Panc1 (cell line): ENCODE measurements at places on chromosomes 13 and 19. TPM values are rescaled to one million over a fixed set of nuclear protein-coding genes. Genes with fewer than 3 reads are reported as not detected.
A peak's percentile ranks its signal among the peaks of the same experiment; 100 is the strongest.

Gene CNOT3
- total RNA-seq: 111 TPM

Gene SERTAD1
- 13.4 TPM for total RNA-seq

Gene LILRB3
- total RNA-seq: 0.18 TPM

Gene CALR3
- not detected for total RNA-seq

Gene KCTD12
- 0.90 TPM for total RNA-seq

Gene ARHGAP33
- 35.8 TPM for total RNA-seq

Gene DLEU7
- not detected for total RNA-seq

Gene DIAPH3
- 15.4 TPM for total RNA-seq

DNA sequence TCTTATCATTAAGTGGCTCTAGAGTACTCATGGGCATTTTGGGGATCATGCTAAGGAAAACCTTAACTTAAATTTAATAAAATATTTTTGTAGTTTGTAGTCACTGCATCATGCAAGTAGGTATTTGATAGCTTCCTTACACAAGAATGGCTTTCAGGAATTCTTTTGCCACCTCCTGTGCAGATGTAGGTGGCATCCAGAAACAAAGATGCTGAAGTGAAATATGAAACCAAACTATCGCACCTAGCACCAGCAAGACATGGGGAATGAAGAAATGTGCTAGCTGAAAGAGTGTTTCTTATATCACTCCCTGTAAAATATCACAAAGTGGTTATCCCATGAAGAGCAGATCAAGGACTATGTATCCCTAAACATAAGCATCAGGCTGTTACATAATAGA is 924.5 kb upstream of the PRR20A start:
- H3K27me3 ChIP-seq: no peaks in the 10 kb centered on the region
- no peaks in the 10 kb centered on the region for H3K36me3 ChIP-seq
- H3K27ac ChIP-seq: no peak overlapping the region
- DNase-seq: no peak
- H3K4me3 ChIP-seq: no peak overlapping the region
- no peaks in the 10 kb centered on the region for H3K4me1 ChIP-seq

- H3K36me3 ChIP-seq: no peaks in the 10 kb centered on the region
- no peaks in the 10 kb centered on the region for H3K4me1 ChIP-seq
- H3K4me3 ChIP-seq: peak within 1 kb of the TSS; percentile 4; the same call in 1 of the 2 replicates
- no peak within 1 kb of the TSS for H3K27ac ChIP-seq
These were observed at the start of gene ZNF415 for GRCh38 chr19:53132141-53132991. TSS of gene ZNF415 (minus strand) at chr19:53132910. CDS start at chr19:53122676, 10,234 bp downstream.

DNA sequence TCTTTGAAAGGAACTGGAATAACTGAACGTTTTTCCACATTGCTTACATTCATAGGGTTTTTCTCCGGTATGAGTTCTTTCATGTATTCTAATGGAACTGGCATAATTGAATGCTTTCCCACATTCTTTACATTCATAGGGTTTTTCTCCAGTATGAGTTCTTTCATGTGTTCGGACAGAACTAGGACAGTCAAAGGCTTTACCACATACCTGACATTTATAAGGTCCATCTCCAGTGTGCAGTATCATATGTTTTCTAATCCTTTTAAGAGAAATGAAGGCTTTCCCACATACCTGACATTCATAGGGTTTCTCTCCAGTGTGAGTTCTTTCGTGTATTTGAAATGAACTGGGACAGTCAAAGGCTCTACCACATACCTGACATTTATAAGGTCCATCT is 24.7 kb downstream of the ZNF564 start:
- H3K4me3 ChIP-seq: no peak overlapping the region
- H3K27me3 ChIP-seq: no peaks in the 10 kb centered on the region
- no peaks in the 10 kb centered on the region for H3K4me1 ChIP-seq
- no peak for DNase-seq

DNA sequence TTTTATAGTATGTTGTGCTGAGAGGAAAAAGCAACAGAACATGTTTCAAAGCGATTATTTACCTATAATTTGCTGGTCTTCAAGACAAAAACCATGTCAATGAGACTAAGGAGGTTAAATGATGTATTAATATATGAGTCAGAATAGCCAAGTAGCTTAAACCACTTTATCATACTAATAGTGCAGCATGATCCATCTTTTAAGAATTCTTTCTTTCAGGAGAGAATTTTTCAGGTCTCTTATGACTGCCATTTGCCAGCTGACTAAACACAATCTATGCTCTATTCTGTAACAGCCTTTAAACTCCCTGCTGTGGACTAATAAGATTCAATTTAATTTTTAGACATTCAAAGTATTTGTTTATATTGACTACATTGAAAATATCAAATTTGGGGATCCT is 93.7 kb downstream of the TRPC4 start:
- no peaks in the 10 kb centered on the region for H3K36me3 ChIP-seq
- H3K4me3 ChIP-seq: no peak overlapping the region
- no peaks in the 10 kb centered on the region for H3K27me3 ChIP-seq
- no peaks in the 10 kb centered on the region for H3K4me1 ChIP-seq
- H3K27ac ChIP-seq: no peak overlapping the region
- no peak for DNase-seq

DNA sequence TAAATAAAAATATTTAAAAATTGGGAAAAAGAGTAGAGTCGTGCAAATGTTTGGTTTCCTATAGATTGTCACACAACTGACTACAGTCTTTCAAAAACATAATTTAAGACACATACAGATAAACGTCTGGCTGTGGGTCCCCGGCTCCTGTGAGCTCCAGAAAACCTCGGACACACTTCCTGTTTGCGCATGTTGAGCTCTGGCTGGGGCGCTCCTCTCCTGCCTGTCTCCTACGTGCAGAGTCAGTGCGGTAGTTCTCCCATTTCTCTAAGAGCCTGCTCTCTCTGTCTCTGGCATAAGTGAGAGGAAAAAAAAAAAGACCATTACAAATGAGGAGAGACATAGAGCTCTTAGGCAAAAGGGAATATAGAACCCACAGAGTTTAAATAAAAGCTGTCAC is 128.2 kb upstream of the OBI1 start:
- H3K36me3 ChIP-seq: no peaks in the 10 kb centered on the region
- DNase-seq: no peak
- no peak overlapping the region for H3K4me3 ChIP-seq
- H3K4me1 ChIP-seq: no peaks in the 10 kb centered on the region
- no peak overlapping the region for H3K27ac ChIP-seq
- no peaks in the 10 kb centered on the region for H3K27me3 ChIP-seq

- no peaks in the 10 kb centered on the region for H3K36me3 ChIP-seq
- no peaks in the 10 kb centered on the region for H3K4me1 ChIP-seq
- no peaks in the 10 kb centered on the region for H3K27me3 ChIP-seq
- no peak overlapping the region for H3K27ac ChIP-seq
- no peak for DNase-seq
These were observed 1510.3 kb downstream of the PCDH9 start for GRCh38 chr13:65719831-65720230.

GRCh38 chr19:5057860-5058259 is 88.9 kb downstream of the KDM4B start:
- no peak for DNase-seq
- no peaks in the 10 kb centered on the region for H3K4me1 ChIP-seq
- no peak overlapping the region for H3K4me3 ChIP-seq
- no peaks in the 10 kb centered on the region for H3K27me3 ChIP-seq

DNA sequence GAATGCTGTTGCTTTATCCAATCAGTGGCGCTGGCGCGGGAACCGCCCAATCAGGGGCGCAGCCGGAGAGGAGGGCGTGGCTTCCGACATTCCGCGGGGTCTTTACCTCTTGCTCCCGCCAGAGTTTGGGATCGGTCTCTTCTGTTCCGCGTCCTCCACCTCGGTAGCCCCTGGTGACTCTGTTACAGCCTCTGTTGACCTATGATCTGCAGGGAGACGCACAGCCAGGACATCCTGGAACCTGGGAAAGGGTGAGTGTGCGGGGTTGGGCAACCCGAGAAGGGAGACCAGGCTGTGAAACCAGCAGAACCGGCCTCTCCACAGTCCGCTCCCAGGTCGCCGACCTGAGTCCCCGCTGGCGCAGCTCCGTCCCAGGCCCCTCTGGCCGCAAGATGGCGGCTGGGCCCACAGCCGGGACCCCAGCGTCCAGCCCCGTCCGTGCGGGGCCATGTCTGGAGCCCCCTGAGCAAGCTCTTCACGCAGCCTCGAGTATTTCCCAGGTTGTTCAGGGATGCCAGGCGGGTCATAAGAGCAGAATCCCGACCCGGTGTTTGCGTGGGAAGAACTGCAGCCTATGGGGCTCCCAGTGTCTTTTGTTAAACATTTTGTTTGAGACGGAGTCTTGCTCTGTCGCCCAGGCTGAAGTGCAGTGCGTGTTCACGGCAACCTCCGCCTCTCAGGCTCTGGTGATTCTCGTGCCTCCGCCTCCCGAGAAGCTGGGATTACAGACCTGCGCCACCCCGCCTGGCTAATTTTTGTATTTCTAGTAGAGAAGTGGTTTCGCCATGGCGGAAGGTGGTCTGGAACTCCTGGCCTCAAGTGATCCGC is 4.4 kb upstream of the ZNF681 start:
- H3K4me3 ChIP-seq: peak overlapping the region; percentile 80
- DNase-seq: no peak
- H3K27me3 ChIP-seq: no peaks in the 10 kb centered on the region
- no peaks in the 10 kb centered on the region for H3K36me3 ChIP-seq
- peak overlapping the region; percentile 85 for H3K27ac ChIP-seq
- H3K4me1 ChIP-seq: 0 out of 2 replicates have a peak, but pooled peaks cover 2% of the 10 kb centered on the region

- H3K4me3 ChIP-seq: no peak overlapping the region
- H3K4me1 ChIP-seq: no peaks in the 10 kb centered on the region; the same call in 1 of the 2 replicates
- H3K27ac ChIP-seq: no peak overlapping the region
- DNase-seq: no peak
- H3K27me3 ChIP-seq: no peaks in the 10 kb centered on the region
- H3K36me3 ChIP-seq: no peaks in the 10 kb centered on the region
These were observed 3.5 kb upstream of the OBI1 start for GRCh38 chr13:78662467-78662866.

GRCh38 chr19:29089315-29089870 is 123.6 kb downstream of the UQCRFS1 start:
- no peaks in the 10 kb centered on the region for H3K4me1 ChIP-seq
- no peak overlapping the region for H3K4me3 ChIP-seq
- H3K27me3 ChIP-seq: no peaks in the 10 kb centered on the region

- H3K36me3 ChIP-seq: no peaks in the 10 kb centered on the region; the same call in 1 of the 2 replicates
- peak within 1 kb of the TSS; percentile 82 for H3K4me3 ChIP-seq
- peaks cover 4% of the 10 kb centered on the region; the same call in 1 of the 2 replicates for H3K4me1 ChIP-seq
- peak within 1 kb of the TSS; percentile 75 for H3K27ac ChIP-seq
- H3K27me3 ChIP-seq: no peaks in the 10 kb centered on the region
- no peak for DNase-seq
These were observed at the start of gene ETHE1 for GRCh38 chr19:43526884-43527859. TSS of gene ETHE1 (minus strand) at chr19:43527201. CDS start at chr19:43527177, 24 bp downstream.

GRCh38 chr13:89827552-89827951 is 1519.9 kb upstream of the MIR17HG start:
- no peak overlapping the region for H3K27ac ChIP-seq
- H3K4me3 ChIP-seq: no peak overlapping the region
- H3K36me3 ChIP-seq: no peaks in the 10 kb centered on the region

DNA sequence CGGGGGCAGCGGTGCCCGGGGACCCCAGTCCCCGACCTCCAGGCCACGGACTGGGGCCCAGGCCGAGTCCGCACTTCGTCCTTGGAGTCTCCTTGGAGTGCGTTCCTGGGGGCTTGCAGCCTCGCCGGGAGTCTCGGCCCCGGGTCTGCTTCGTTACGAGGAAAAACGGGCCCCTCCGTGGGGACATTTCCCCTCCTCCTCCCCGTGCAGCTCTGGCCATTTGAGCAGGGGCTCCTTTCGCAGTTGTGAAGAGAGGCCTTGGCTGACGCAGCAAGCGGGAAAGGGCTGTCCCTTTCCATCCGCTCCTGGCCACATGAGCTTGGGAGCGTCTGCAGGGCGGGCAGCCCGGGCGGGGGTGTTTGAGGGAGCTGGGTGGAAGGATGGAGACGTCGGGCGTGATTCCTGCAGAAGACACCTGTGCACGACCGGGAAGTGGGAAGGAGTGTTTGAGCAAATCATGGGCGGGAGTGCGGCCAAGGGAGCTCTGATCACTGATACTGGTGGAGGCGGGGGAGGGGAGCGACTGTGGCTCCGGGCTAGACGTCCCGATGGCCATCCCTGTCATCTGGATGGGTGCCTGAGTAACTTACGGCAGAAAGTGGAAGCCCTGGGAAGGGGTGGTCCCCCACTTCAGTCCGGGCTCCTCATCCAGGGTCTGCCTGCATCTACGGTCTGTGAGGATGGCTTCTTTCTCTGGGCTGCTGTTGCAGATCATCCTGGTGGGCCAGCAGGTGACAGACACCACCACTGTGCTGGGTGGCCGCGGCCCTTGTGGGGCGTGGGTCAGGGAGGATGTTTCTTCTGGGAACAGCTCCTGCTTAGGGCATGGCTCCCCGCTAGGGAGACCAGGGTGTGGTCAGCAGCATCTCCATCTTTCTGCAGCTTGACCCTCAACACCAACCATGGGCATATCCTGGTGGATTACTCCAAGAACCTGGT is 736 bp downstream of the GPI start:
- no peak for DNase-seq
- peaks cover 12% of the 10 kb centered on the region for H3K4me1 ChIP-seq
- H3K27ac ChIP-seq: peak overlapping the region; percentile 85

- no peak overlapping the region for H3K4me3 ChIP-seq
- no peak overlapping the region for H3K27ac ChIP-seq
- H3K4me1 ChIP-seq: no peaks in the 10 kb centered on the region
- no peaks in the 10 kb centered on the region for H3K27me3 ChIP-seq
- DNase-seq: no peak
These were observed 160.5 kb downstream of the LACC1 start for GRCh38 chr13:44040070-44040817.

DNA sequence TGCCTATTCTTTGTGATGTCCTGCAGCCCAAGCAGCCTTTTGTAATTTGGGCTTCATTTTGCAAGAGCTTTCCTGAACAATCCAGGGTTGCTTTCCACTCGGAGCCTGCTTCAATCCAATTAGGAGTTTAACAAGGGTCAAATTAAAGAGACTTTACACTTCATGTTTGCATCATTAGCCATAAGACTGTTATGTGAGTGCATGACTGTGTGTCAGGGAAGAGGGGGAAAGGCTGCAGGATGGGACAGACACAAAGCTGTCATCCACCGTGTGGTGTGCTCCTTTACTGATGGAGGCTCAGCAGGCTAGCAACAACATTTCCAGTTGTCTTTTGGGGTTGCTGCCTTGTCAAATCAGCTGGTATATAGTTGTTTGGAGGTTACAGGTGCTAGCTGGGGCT is 23.7 kb upstream of the MAB21L1 start:
- H3K36me3 ChIP-seq: no peaks in the 10 kb centered on the region
- H3K27ac ChIP-seq: no peak overlapping the region
- no peak for DNase-seq
- no peak overlapping the region for H3K4me3 ChIP-seq

- no peaks in the 10 kb centered on the region for H3K4me1 ChIP-seq
- H3K36me3 ChIP-seq: no peaks in the 10 kb centered on the region
- no peaks in the 10 kb centered on the region for H3K27me3 ChIP-seq
- no peak for DNase-seq
- no peak overlapping the region for H3K27ac ChIP-seq
- H3K4me3 ChIP-seq: no peak overlapping the region
These were observed 291.3 kb downstream of the MTUS2 start for GRCh38 chr13:29111446-29111845.

DNA sequence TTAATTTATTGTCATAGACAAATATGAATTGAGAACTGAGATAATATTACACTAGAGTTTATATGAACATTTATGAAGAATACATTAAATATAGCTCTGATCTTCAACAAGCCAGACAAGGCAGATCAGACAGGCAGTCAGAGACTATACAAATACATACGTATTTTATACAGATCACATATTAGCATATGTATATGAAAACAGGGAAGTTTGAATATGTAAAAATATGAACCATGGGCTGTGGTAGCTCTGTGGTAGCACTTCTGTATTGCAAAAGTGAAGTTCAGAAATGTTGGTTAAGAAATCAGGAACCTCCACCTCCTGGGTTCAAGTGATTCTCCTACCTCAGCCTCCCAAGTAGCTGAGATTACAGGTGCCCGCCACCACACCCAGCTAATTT is 20.7 kb downstream of the GPR180 start:
- H3K27ac ChIP-seq: no peak overlapping the region
- H3K36me3 ChIP-seq: peaks cover 16% of the 10 kb centered on the region
- H3K4me3 ChIP-seq: no peak overlapping the region
- no peaks in the 10 kb centered on the region for H3K4me1 ChIP-seq
- no peaks in the 10 kb centered on the region for H3K27me3 ChIP-seq
